ENCODE measurements at places on chromosomes 2 and 18.

DNA sequence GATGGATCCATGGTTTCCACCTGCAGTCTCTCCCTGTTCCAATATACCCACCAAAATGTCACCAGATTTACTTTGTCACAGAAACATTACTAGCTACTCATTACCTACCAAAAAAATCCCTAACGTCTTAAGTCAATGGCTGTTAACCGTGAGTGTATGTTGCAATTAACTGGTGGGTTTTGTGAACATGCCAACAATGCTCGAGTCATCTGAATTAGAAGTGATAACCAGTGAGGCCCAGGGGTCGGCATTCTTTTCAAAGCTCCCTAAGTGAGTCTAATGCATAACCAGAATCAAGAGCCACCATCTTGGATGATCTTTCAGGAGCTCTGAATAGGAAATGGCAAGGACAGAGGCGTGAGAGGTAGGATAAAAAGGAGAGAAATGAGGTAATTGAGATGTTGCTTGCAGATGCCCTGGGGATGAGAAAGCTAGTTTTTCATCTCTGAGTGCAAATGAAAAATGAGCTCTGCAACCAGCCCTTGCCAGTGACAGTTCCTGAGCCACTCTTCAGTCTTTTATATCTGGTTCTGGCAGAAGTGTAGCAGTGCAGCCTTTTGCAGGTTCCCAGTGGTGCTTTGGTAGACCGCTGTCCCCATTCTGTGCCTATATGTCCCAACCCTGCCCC lies 130.0 kb upstream of the RND3 start:
- DNase-seq, result no peak

- no peak for DNase-seq
Observed at GRCh38 chr2:71827524-71827901, 320.1 kb downstream of the CYP26B1 start.

DNA sequence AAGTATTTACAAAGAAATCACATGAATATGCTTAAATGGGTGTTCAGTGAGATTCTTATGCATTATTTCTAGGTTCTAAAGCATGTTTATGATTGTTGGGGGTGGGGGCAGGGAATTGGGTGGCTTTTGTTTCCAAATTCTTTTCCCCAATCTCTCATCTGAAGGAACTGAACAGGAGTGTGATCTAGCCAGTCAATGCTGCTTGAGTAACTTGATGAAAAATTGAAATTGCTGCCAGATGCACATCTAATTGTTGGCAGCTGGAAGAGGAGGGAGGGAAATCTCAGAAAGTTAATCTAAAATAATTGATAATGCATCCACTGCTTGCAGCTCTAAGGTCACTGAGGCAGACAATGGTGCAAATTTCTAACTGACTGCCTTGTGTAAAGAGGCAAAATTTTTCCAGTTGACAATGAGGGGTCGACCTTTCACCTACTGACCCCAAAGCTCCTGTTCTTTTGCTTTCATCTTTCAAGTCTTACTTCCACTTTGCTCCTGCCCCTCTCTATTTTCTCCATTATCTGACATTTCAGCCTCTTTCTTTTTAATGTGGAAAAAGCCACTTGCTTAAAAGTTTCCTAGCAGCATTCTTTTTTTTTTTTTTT lies 53.3 kb downstream of the IRS1 start:
- no peak for DNase-seq

DNA sequence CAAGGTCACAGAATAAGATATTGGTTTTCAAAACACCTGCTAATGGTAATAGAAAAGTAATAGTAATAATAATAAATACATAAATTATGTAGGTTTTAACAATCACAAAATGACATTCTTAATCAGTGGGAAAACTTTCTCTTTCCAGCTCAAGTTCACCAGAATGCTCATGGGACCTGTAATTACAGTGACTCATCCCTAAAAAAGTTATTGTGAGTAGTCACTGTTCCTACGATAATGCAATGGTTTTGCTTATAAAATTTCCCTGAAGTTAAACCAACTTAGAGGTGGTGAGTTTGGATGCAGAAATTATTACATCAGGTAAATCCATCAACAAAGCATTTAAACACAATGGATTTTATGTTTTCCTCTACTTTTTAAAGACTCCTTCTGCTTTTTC lies 502.3 kb downstream of the PID1 start:
- no peak for DNase-seq

DNA sequence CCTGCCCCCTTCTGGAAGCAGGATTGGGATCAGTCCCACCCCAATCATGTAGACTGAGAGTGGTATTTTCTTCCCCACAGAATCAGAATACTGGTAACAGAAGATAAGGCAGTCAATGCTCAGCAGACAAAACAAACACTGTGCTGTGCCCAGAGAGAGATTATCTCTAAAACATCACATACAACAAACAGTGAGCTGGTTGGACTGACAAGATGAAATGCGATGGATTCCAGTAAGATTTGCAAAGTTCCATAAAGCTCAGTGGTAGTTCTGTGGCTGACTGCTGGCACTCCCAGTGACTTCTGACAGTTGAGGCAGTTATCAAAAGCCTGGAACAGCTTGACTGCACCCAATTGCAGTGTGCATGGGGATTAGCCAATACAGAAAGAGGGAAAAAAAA lies 311.5 kb upstream of the MGAT5 start:
- no peak for DNase-seq
